Brain (organoid and tissue), 16 donors: ENCODE measurements at places on chromosomes 3 and 15.

DNA sequence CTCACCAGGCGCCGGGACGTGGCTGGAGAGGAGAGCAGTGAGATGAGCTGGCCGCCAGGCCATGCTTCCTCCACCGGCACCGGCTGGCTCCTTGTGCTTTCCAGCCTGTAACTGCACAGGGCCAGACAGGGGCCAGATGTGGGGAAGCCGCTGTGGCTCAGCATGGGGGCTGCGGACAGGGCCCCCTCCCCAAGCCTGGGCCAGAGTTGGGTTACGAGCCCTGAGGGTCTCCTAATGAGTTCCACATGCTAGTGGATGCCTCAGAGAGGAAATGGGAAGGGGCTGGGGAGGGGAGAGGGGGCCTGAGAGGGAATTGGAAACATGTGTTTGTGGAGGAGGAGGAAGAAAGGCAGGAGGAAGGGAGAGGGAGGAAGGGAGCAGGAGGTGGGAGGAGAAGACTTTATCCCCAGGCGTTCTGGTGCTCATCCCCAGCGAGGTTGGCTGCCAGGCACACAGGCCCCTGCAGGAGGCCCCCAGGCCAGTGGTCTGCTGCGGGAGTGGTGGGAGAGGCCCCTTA, 11.7 kb upstream of the DUSP7 start:
- no peak for DNase-seq

DNA sequence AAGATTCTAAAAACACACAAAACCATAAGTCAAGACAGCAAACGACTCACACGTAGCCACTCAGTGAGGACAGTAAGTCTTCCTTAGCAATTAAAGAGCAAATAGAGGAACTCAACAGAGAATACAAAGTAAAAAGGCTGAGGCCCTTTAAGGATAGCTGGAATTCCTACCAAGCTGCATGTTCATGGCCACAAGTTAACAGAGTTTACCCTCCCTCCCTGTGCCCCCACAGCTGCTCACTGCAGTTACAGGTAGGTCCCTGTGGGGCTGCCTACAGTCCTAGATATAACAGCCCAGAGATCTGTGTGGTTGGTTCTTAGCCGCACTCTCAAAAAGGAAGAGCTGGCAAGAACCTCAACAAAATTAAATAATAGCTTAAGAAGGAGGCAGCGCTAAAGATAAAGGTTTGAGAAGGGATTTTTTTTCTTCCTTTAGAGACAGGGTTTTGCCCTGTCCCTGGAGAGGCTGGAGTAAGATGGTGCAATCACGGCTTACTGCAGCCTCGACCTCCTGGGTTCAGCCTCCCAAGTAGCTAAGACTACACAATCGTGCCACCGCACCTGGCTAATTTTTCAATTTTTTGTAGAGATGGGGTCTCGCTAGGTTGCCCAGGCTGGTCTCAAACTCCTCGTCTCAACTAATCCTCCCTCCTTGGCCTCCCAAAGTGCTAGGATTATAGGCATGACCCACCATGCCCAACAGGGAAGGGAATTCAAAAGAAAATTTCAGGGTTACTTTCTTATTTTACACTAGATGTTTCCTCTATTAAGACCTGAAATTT, 19.3 kb downstream of the SFMBT1 start:
- DNase-seq, result no peak

- DNase-seq, result no peak
Observed at GRCh38 chr3:109396806-109397205, 59.5 kb upstream of the DPPA4 start.

DNA sequence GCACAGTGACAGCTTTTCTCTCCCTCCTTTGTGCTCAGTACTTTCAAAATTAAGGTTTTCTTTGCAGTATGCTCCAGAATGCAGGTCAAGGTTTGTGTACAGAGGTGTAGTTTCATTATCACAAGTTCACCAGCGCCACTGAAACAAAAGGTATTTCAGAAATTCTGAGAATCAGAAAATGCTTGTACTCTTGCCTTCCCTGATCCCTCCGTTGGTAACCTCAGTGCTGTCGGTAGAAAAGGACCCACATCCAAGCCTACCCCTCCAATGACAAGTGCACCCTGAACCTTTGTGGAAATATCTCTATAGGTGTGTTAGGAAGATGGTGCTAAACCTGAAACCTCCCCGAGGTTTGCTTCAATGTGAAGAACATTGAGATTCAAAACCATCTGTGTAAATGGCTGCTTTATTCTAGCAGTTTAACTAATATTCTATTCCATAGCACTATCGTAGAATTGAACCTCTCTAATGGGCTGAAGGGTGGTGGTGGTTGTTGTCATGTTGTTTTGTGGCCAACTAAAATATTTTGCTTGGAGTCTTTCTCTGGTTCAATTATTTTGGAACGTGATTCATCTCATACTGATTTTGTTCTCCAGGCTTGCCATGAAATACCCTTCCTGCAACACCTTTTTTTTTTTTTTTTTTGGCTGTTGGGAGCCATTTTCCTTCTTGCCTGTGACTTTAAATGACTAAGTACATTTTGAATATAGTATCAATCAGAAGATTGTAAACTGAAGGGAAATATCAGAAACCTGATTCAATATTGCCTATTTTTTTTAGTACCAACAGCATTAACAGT, 20.7 kb downstream of the ZBTB38 start:
- DNase-seq, result peak; percentile 51

DNA sequence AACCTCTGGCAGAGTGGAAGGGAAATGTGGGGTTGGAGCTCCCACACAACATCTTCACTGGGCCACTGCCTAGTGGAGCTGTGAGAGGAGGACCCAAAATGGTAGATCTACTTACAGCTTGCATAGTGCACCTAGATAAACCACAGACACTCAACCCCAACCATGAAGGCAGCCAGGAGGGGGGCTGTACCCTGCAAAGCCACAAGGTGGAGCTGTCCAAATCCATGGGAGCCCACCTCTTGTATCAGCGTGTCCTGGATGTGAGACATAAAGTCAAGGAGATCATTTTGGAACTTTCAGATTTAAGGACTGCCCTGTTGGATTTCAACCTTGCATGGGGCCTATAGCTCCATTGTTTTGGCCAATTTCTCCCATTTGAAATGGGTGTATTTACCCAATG, 20.9 kb downstream of the TP63 start:
- DNase-seq, result no peak

DNA sequence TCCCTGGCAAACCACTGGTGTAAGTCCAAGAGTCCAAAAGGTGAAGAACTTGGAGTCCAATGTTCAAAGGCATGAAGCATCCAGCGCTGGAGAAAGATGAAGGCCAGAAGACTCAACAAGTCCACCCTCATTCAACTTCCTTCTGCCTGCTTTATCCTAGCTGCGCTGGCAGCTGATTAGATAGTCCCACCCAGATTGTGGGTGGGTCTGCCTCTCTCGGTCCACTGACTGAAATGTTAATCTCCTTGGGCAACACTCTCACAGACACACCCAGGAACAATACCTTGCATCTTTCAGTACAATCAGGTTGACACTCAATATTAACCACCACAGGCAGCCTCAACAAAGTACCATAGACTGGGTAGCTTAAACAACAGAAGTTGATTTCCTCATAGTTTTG, 245.9 kb upstream of the IGF1R start:
- no peak for DNase-seq

DNA sequence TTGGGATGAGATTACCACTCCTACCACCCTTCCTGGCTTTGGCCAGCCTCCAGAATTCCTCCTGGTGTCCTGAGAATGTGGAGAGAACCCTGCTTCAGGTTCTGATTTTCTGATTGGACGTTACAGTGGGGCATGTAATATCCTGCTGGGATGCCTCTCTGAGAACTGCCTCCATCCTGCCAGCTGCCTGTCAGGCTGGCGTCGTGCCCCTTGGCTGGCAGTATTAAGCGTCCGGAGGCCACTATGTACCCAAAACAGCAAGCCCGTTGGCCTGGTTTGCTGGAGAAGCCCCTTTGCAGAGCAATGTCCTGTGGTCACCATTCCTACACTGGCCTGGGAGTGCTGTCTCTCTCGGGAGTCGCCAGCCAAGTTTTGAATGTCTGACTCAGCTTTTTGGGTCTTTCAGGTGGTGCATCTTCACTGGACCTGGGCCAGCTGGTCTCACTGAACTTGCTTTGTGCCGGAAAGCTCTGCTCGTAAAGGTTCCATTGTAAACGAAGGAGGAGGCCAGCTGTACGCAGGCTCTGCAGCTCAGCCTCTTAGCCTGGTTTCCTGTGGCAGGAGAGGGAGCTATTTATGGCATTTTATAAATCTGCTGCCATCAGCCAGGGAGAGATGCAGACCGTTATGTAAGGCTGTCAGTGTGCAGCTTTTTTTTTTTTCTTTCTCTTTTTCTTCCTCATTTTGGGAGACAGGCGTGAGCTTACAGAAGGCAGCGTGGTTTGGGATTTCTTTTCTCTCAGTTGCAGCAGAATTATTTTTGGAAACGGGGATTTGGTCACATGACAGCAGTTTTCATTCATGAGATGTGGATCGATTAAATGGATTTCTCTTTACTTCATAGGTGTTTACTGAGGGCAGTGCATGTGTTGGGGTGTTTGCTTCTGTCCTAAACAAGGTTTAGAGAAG, 19.0 kb upstream of the TRAK1 start:
- peak; percentile 80 for DNase-seq

GRCh38 chr3:9452417-9452816, 55.0 kb downstream of the SETD5 start:
- DNase-seq, result no peak

- no peak for DNase-seq
Observed at GRCh38 chr3:37400945-37401344, 226.6 kb upstream of the LRRFIP2 start.

DNA sequence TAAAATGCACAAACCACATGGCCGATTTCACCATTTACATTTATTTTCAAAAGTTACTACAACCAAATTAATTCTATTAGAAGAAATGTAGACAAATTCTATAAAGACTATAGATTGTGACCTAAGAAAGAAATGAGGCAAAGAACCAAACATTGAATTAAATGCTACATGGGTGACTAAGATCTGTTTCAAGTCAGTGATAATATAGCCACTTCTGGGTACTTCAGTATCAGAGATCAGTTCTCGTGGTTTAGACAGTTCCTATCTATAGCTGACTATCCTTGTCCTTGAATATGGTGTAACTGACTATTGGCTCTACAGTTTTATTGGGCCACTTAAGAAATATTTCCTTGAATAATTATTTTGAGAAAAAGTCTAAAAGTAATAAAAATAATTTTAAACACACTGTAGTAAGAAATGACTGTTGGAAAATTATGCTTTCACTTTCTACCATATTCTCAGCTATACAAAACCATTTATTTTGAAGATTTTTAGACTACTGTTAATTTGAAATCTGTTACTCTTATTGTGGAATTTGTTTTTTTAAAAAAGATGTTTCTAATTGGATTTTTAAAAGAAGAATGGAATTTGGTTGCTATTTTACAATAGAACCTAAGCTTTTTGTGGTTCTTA, 14.1 kb downstream of the KCNMB3 start:
- DNase-seq, result no peak

DNA sequence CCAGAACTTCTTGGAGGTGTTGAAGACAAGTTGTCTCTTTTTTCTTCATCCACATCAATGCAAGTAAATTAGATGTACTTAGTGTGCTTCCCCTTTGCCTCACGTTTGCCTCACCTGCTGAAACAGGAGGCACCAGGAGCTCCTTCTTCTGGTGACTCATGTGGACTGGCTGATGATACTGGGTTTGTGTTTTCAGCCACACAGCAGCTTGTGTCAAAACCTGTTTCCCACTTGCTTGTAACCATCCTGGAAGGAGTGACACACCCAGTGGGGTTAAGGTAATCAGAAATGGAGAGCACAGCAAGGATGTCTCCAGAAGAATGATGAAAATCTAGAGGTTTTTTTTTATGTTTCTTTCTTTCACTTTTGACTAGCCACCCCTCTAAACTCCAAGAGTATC, 143.3 kb upstream of the RBMS3 start:
- DNase-seq, result no peak

DNA sequence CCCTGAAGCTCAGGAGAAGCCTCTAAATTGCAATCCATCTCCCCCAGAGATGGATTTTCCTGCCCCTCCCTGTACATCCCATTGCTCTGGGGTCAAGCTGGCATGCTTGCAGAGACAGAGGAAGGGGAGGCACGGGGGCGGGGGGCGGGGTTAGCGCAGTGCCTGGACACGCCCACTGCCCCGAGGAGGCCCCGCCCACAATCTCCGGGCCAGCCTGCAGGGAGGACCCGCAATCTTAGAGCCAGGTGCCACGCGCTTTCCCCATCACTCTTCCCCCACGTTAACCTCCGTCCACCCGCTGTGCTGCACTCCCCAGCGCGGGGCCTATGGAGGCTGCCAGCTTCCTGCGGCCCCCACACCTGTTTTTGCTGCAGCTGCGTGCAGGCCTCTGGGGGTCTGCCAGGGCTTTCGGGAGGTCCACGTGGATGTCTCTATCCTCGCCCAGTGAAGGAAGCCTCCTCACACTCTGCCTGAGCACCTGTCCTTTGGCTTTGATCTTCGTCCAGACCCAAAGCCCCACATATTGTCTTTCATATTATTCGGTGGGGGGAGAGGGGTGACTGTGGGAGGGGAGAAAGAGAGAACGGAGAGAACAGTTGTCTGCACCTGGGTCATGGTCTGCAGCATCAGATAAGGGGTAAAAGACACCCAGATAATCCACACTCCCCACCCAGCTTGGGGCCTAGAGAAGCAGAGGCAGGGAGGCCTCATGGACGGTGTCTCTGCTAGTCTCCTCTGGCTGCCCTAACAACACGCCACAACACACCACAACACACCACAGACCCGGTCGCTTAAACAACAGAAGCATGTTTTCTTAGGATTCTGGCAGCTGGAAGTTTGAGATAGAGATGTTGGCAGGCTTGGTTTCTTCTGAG, 118.0 kb upstream of the MEF2A start:
- DNase-seq, result no peak
